ENCODE measurements at places on chromosomes 3 and 15.

GRCh38 chr15:69060041-69060481 lies 45.6 kb downstream of the NOX5 start:
- peak; percentile 53 for DNase-seq

GRCh38 chr3:108420926-108421325 lies 89.5 kb downstream of the MYH15 start:
- no peak for DNase-seq

GRCh38 chr3:28039829-28040228 lies 201.6 kb upstream of the CMC1 start:
- DNase-seq = no peak

- DNase-seq = no peak
These were observed 83.2 kb upstream of the PLSCR4 start for GRCh38 chr3:146334151-146334550.

- no peak for DNase-seq
These were observed 12.0 kb upstream of the TXNRD3 start for GRCh38 chr3:126666658-126667528.

DNA sequence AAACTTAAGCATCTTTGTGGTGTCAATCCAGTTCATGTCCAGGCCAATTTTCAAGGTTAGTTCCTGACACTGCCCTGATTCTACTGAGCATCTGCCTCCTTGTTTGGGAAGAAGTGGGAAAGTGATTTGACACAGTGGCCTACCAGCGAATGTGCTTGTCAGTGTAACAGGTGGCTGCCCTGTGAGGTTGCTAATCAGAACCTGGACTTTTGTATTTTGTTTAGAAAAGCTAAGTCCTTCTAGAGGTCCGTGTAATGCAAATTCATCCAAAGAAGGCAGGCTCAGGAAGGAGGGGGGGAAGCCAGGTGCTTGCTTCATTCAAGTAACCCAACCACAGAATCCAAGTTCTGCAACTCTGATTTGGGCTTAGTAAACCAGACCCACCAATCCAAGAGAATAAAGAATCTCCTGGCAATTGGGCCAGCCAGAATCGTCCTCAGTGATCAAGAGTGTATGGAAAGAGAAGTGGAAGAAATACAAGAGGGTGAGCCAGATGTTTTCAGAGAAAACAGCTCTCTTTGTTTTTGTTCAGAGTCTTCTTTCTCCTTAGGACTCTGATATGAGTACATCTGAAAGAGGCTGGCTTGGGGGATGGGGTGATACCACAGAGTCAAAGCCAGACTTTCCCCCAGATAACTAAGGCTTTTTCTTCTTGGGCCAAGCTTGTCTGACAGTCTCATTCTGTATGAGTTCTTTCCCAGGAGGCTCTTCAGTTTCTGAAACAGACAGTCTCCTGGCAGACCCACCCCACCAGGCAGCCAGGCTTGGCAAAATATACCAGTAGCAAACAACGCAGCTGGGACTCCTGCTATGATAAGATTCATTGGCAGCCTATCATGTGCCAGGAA lies 508.9 kb upstream of the TBL1XR1 start:
- peak; percentile 78 for DNase-seq

DNA sequence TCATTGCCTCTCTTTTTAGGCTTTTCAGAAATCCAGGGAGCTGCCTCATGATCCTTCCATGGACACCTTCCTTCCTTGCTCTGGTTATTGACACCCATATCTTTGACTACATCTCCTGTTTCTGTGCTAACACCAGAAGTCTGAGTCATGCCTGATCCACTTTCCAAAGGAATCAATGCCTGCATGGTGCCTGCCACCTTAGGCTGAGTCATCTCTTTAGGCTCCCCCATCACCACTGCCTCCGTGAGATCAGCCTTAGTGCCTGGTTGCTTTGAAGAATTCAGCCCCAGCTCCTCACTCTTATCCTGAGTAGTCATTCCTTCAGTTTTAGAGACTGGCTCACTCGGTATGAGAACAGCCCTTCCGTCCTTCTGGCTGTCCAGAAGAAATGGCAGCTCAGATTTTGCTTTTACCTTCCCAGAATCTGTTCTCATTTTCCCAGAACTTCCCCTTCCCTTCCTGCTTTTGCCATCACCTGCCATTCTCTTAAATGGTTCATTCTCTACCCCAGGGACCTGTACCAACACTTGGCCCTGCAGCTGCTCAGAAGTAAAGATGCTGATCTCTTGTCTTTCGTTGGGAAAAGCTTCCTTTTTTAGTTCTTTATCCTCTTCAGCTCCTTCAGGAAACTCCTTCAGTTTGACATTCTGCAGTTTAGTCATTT lies 105.3 kb downstream of the MAP4 start:
- DNase-seq = no peak

DNA sequence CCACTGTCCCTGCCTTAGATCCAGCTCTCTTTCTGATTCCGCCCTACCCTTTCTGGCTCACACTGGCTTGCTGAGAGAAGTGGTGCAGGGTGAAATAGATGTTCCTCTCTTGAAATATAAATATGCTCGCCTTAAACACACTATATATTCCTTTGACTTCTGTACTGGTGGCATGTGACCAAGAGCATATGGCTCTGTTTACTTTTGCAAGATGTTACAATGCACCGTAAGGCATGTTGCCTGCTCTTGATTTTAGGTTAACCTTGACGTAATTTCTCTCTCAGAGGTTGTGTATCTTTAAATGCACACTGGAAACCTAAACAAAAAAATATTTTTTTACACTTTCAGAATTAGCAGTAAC lies 749 bp downstream of the RSRC1 start:
- no peak for DNase-seq

DNA sequence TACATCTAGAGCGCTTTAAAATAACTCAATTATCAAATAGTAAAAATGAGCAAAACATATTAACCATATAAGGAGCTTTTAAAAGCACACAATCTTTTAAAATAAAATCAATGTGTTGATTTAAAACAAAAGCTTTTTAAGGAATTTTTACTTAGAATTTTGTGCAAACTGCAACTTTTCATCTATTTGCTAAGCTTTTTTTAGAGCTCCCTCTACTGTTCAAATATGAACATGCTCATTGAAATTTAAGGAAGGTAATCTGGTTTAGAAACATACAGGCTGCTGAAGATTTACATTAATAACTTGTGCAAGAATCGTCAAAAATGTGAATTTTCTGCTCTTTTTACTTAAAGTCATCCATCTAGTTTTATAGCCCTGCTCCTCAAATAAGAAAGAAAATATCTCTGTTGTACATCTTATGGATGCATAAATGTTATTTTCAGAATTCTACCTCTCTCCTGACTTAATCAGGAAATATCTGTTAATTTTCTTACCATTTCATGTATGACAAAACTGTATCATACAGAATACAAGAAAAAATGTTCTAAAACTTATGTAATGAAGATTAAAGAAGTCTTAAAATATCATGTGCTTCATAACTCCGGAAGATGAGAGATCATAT lies 469.4 kb upstream of the ROBO2 start:
- no peak for DNase-seq

DNA sequence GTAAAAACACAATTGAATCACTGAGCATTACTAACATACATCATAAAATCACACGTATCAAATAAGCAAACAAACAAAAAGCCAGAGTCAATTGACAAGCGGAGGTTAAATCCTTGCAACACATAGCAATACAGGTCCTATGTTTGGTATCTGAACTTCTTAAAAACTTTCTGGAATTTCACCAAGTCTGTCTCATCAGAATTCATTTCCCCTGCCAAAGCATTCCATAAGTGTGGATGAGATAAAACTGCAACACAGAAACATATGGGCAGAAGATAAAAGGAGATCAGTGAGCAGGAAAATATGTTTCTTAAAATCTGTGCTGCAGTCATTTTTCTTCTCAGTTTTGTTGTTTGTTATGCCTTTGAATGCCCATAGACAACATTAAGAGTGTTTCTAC lies 1155.5 kb downstream of the TBL1XR1 start:
- DNase-seq = no peak

DNA sequence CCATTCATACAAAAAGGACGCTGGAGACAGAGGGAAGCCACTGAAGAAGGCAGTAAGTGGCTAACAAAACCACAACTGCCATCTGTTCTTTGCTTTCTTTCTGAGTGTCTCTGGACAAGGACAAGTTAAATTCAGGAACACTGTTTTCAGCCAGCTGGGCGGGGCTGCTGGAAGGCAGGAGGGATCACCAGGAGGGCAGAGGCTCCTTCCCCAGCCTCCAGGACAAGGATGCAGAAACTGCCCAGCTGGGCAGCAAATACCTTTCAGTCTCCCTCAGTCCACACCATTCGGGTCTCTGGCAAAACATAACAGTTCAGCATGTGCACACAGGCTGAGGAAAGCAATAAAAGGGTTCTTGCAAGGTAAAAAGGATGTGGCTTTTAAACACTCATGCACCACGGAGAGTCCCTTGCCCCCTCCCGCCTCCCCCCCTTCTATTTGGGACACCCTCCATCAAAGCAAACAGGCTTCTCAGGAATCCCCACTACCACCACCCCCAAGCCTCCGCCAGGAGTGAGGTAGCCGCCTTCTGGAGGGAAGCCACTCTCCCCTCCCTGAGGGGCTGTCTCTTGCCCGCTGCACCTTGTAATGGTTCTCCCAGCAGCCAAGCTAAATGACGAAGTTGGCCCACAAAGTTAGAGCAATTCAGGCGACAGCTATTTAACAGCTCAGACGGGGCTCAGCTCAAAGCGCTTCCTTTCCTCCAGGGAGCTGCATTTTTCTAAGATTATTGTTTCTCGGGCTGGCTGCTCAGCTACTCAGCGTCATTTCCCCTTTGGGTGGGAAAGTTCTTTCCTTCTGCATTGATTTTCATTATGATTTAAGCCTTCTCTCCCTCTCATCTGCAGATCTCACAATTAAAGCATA lies 3.8 kb downstream of the HEG1 start:
- peak; percentile 75 for DNase-seq

DNA sequence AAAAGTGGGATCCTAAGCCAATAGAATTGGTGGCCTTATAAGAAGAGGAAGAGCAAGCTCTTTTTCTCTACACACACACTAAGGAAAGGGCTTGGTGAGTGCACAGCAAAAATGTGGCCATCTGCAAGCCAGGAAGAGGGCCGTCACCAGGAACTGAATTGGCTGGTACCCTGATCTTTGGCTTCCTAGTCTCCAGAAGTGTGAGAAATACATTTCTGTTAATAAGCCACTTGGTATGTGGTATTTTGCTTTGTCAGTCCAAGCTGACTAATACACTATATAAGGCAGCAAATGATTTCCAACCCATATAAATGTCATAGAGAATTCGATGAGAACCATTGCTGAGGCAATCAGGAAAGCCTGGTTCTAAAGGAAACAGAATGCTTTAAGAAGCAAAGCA lies 816.3 kb upstream of the SEMA6D start:
- DNase-seq = no peak

GRCh38 chr15:69510556-69510955 lies 57.9 kb downstream of the RPLP1 start:
- no peak for DNase-seq

DNA sequence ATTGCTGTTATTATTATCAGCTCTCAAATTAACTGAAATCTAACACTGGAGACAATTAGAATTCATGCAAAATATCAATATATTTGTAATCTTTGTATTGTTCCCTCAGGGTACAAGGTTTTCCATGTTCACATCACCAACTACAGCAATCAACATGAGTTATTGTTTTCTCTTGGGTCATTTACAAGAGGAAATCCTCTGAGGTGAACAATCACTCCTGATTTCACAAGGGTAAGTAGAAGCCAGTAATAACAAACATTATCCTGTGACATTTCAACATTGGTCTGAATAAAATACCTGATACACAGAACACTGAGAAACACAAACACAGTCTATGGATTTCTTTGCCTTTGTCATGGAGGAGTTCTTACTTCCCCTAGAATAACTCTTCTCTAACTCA lies 174.0 kb downstream of the SUCNR1 start:
- DNase-seq = no peak

DNA sequence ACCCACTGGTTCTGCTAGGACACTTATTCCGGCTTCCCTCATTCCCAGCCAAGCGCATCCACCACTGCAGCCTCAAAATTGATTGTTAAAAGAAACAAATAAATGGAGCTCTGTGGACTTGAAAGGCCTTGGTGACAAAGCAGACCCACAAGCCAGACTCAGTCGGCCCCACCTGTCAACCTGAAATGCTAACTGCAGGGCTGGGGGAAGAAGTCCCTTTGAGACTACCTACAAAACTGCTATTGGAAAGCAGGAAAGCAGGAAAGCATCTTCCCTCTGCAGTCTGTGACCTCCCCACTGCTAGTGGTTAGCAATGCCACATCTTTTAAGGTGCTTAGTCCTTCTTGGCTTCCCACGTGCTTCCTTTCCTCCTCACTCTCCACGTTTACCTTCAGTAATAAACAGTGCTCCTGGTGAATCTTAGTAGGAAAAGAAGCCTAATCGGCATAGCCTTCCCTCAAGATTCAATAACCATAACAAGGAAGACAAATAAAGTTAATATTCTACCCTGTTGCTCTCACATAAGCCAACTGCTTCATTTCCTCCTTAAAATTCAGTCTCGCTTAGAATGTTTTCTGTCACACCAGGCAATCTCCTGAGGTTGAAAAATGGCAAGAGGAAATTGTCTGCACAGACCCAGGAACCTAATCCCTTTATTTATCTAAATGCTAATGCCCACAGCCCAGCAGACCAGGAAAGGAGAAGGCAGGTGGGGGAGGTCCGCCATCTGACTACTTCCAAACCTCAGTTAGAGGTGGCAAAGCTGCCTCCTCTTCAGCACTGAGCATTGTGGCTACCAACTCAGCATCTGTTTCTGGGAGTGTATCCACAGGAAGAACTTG lies 296.2 kb downstream of the NEK10 start:
- no peak for DNase-seq

DNA sequence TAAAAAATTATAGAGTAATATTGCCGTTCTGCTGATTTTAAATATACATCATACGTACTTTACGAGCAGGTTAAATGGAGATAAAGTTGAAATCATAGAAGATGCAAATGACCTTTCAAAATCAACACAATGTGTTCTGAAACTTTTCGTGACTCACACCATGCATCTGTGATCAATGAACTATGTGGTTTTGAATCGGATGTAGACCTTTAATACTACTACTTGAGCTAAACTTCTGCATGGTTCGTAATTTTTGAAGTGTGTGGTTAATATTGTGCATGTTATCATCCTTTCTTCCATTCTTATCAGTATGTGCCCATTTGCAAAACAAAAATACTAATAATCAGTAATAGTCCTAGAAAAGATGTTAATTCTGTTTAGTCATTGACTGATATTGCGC lies 58.9 kb downstream of the GASK1A start:
- DNase-seq = no peak

- DNase-seq = no peak
These were observed 328.3 kb downstream of the MFSD1 start for GRCh38 chr3:159130108-159130507.

- no peak for DNase-seq
These were observed 23.0 kb upstream of the CCK start for GRCh38 chr3:42289026-42289425.

GRCh38 chr3:127761441-127761801 lies 60.9 kb downstream of the MGLL start:
- peak; percentile 54 for DNase-seq
